Left lobe of liver (tissue), 2 donors: ENCODE measurements at places on chromosomes 4 and X. TPM values are rescaled to one million over a fixed set of nuclear protein-coding genes. Genes with fewer than 3 reads are reported as not detected.

DNA sequence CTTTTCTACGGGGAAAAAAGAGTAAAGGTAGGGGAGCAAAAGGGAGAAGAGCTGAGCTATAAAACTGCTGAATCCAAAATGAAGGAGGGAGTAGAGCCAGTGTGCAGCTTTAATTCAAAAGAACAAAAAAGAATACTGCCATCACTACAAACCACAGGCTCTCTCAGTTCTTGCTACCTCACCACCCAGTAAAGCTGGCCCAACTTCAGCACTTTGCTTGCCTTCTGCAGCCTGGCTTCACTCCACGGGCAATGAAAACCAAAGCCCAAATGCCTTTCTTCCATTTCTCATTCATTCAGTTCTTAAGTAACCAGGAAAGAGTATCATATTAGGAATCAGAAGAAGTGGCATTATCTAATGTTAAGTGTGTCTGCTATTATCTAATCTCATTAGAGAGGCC is 376.8 kb downstream of the BCOR start:
- DNase-seq, result no peak

- no peak for DNase-seq
These were observed 31.5 kb downstream of the DCTD start for GRCh38 chr4:182885738-182886077.

DNA sequence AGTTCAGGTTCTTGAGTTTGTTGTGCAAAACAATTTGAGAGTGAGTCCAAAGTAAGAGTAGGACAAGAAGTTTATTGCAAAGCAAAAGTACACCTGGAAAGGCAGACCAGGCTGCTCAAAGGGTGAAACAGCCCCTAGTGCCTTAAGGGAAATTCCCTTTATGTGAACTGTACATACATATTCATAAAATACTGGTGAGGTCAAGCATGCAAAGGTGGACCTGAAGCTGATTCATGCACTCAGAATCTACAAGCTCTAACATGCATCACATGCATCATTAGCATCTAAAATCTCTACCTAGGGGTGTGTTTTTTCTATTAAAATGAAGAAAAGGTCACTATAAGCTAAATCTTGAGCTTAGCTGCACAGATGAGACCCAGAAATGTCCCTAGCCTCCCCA is 266.9 kb downstream of the SPATA18 start:
- no peak for DNase-seq

DNA sequence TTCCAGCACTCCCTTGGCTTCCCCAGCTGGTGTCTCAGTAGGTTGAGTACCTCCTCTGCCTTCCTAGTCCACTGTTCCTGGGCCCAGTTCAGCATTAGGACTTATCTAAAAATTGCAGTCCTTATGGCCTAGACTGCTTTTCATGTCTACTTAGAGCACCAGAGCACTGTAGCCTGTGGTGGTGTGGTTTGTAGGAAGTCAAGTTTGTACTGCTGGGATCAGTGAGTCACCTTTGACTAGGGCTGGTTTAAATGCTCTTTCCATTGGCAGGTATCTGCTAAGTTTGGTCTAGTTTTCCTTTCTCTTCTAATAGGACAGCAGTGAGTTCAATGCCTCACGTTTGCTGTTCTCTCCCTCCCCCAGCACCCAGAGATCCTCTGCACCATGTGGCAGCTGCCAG is 233.6 kb upstream of the WDFY3 start:
- DNase-seq, result no peak

Gene WDR1
- 69.5 TPM for total RNA-seq

GRCh38 chr4:2591189-2591588 is 54.7 kb downstream of the FAM193A start:
- no peak for DNase-seq

- no peak for DNase-seq
These were observed 768.2 kb downstream of the CENPC start for GRCh38 chr4:66777097-66777496.

DNA sequence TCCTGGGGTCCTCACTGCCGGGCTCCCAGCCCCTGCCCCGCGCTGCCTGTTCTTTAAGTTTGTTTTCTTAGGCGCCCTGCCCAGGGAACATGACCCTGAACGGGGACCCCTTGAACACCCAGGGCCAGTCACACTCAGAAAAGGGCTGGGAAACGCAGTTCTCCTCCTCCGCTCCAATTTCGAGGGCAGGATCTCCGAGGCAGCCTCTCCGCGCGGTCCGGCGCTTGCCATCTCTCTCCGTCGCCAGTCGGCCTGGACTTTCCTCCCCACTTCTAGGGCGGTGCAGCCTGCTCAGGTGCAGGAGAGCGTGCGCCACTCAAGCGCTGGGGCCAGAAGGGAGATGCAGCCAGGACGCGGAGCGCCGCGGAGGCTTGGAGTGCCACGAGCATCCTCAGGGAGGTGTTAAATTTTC is 9.9 kb downstream of the PRDM8 start:
- no peak for DNase-seq

Gene TACC3
- total RNA-seq, result 4.5 TPM

Gene PWWP3B
- 1.2 TPM for total RNA-seq

GRCh38 chrX:17412692-17413091 is 37.7 kb downstream of the NHS start:
- DNase-seq, result no peak

DNA sequence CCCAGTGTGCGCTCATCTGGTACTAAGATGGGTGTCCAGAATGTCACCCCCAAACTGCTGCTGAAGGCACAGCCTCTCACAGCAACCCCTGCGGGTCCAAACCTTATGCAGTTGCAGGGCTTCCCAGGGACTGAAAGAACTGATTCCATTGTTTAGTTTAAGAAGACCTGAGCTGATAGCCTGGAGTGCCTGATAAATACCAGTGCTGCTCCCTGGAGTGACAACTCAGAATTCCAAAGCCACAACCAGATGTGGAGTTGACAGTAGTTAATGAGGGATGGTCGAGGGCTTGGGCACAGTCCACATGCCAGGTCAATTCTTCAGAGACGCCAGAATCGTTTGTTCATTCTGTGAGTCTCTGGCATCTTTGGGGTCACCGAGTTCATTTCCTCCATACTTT is 71.2 kb downstream of the LNX1 start:
- no peak for DNase-seq

- DNase-seq, result no peak
These were observed 61.8 kb upstream of the KLHL13 start for GRCh38 chrX:118178450-118178849.

Gene FGFR3
- total RNA-seq, result 48.5 TPM

GRCh38 chr4:147102596-147102995 is 156.9 kb upstream of the TTC29 start:
- DNase-seq, result no peak

DNA sequence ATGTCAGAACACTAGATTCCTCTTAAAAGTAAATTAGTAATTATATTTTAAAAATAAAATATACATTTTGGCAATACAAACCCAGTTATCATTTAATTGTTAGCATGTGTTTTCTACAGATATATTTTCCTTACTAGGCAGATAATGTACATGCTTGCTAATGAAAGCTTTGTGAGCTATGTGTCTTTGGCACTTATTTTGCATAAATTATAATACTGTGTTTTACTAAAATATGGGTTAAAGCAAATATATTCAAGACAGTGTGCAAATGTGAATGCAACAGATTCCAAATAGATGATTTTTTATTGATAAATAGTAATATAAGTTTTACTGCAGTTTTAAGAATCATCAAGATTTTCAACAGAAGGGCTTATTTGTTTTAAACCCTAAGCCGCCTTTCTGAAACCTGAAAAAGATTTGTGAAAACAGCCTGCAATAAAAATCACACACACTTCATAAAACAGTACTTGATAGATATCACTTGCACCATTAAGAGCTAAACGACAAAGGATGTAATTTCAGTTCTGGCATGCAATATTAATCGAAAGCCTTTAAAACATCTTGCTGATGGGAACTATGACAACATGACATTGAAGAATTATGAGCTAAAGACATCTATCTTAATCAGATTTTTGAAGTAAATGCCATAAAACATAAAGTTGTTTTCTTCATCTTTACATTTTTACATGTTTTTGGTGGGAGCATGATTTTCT is 333.3 kb downstream of the DCTD start:
- DNase-seq, result no peak
